ENCODE measurements at places on chromosomes 12 and 14.
A peak's percentile ranks its signal among the peaks of the same experiment; 100 is the strongest.

DNA sequence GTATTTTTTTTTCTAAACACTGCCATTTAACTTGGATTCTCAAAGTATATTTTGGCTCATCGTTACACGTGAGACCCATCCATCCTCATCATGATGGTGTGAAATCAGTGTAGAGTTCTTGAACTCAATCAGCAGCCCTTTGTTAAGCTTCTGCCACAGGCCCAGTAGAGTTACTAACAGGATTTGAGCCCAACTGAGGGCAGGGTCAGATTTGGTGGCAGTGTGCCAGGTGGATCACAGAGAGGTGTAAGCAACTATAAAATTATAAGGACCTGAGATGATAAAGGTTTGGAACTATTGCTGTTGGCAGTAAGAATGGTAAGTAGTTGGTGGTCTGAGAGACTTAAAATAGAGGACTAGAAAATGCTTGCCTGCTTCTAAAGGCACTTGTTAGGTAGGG, 72.8 kb downstream of the RASSF8 start:
- DNase-seq = no peak

GRCh38 chr12:14310866-14311265, 54.6 kb upstream of the ATF7IP start:
- DNase-seq = no peak

DNA sequence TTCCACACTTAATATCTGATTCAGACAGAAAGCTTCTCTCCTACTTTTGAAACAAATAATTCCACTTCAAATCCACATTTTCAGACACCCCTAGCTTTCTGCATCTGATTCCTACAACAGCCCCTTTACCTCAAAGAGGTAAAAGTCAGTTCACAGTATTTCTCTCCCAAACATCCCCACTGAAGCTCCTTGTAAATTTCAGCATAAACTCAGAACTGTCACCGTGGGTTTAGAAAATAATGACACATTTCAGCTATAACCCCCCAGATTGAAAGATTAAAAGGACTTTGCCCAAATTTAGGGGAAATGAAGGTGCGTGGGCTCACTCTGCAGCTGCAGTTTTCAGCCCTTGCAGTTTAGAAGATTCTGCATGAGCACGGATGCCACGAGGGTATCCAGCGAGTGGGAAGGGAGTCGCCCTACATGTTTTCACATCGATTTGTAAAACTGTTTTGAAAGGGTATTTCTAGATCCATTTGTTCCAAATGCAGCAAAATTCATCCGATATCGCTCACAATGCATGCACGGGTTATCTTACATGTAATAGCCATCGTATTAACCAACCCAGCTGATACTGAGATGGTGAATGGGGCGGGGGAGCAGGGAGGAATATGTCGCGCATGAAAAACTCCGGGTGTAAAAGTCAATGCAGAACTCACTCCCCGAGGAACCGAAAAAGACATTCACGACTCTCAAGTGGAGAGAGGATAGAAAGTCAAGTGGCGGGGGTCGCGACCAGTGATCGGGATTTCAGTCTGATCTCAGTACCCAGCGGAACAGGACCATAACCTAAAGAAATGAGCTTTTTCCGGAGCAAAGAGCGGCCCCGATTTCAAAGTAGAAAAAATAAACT, 5.0 kb upstream of the CCND2 start:
- DNase-seq = no peak

DNA sequence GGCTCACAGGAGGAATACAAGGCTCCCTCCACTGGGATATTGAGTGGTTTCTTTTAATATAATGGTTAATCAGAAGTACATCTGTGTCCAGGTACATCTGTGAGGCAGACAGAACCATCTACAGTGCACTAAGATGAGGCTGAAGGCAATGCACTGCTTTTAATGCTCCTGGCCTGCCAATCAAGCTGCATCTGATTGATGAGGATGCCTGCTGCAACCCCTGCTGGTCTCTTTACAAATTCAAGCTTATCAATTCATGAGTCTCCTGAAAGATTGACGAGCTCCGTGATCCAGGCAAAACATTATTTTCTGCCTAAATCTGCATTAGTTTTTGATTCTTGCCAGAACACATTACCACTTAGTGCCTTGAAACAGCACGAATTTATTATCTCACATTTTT, 1139.1 kb downstream of the AACS start:
- DNase-seq = no peak

GRCh38 chr14:75368333-75368732, 59.5 kb upstream of the JDP2 start:
- no peak for DNase-seq

DNA sequence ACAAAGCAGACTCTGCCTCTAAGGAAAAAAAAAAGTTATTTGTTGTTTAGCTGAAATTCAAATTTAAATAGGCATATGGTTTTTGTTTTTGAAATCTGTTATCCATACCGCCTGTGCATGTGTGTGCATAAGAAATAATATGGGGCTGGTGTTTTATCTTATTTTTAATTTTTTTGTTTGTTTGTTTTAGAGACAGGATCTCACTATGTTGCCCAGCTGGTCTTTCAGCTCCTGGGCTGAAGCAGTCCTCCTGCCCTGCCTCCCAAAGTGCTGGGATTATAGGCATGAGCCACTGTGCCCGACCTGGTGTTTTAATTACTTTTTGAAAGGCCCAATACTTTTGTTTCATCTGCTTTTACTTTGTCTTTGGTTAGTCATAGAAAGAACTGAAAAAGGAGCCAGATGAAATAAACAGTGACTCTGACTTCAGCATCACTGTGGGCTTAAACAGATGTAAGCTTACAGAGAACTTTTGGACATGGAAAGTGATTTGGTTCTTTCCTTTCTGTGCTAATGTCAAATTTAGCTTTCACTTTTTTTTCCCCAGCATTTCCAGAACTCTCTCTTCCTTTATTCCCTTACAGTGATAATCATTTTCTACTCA, 37.2 kb downstream of the SUPT16H start:
- DNase-seq = no peak

DNA sequence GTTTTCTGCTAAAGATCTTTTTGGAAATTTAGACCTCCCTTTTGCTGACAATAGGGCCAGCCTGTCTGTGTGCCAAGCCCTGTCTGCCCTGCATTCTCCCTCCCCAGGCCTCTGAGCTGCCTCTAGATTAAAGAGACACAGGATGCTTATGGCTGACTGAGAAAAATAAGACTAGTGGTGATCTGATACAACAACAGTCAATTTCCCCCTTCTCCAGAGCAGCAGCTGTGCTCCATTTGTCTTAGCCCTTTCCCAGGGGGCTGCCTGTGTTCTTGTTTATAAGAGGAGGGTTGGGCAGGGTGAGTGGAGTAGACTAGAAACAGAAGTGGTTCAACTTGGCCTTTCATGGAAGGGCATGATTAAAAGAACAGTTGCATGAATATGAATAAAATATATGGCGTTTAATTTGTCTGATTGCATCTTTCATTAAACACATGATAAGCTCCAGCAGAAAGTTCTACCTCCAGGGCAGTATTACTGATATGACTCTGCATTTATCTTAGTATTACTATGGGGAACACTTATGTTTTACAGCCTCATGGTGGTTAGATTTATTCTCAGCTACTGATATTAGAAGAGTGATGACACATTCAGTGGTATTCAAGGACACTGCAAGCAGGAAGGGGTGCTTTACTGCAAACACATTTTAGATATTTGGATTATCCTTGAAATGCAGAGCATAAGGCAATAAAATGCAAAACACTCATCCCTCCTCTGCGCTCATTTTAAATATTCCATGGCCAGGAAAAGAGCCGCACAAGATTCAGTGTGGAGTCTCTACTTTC, 150.2 kb upstream of the CLEC14A start:
- DNase-seq = no peak

- peak; percentile 58 for DNase-seq
Measured at GRCh38 chr12:44875954-44876543, at the start of gene NELL2. TSS of gene NELL2 (minus strand) at chr12:44876315. CDS start at chr12:44875869, 446 bp downstream.

- no peak for DNase-seq
Measured at GRCh38 chr12:113456199-113456598, 15.5 kb downstream of the LHX5 start.

- no peak for DNase-seq
Measured at GRCh38 chr12:11777451-11777850, 128.0 kb downstream of the ETV6 start.

DNA sequence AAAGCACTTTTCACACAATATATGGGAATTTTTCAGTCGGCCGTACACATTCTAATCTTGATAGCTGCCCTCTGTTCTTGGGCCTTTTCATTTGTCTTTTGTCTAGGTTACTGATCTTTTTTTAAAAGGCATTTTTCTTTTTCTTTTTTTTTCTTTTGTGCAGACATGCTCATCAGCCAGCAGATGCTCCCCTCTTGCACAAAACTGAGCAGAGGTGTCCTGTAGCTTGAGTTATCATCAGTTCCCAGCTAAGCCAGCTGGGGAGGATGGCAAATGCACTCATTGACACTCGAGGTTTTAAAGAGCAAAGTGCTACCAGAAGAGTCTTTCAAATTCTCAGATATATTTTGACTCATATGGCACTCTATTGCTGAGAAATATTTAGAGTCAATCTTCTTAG, 913.9 kb upstream of the SEL1L start:
- no peak for DNase-seq

GRCh38 chr12:98470469-98471082, 44.8 kb upstream of the TMPO start:
- DNase-seq = no peak

- no peak for DNase-seq
Measured at GRCh38 chr12:98154850-98155249, 360.5 kb upstream of the TMPO start.

GRCh38 chr12:18496156-18496555, 234.8 kb downstream of the PIK3C2G start:
- no peak for DNase-seq

GRCh38 chr14:98890556-98891340, 381.2 kb downstream of the BCL11B start:
- DNase-seq = no peak

DNA sequence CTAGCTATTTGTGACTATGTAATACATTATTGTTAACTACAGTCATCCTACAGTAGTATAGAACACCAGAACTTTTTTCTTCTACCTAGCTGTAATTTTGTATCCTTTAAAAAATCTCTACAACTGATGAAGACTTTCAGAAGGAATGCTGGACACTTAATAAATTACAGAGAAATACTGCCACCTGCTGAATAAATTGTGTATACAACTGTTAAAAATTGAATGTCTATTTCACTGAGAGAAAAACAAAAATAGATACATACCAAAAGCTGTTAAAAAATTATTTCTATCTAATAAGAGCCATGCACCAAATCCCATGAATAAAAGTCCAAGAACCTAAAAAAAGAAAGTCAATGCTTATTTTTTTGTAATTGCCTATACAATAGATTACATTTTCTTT, 6.6 kb downstream of the TSPAN19 start:
- no peak for DNase-seq

DNA sequence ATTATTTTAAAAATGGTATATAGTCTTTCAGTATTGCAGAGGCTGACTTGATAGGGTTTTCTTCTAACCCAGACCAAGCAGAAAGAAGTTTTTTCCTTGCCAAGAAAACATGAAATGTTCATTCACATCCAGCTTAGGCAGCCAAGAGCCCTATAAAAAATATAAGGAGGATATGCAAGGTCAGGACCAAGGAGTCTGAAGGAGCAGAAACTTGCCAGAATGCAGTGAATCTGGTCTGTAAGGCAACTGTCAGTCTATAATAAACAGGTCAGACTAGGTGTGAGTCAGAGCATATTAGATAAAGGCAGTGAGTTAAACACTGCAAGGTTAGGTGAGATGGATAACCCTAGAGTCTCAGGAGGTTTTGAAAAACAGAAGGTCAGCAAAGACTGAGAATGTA, 645.5 kb downstream of the C12orf50 start:
- DNase-seq = no peak

- DNase-seq = no peak
Measured at GRCh38 chr12:55845361-55845760, 2.6 kb upstream of the MMP19 start.

GRCh38 chr12:51269174-51270066, 795 bp downstream of the SMAGP start:
- DNase-seq = peak; percentile 46

DNA sequence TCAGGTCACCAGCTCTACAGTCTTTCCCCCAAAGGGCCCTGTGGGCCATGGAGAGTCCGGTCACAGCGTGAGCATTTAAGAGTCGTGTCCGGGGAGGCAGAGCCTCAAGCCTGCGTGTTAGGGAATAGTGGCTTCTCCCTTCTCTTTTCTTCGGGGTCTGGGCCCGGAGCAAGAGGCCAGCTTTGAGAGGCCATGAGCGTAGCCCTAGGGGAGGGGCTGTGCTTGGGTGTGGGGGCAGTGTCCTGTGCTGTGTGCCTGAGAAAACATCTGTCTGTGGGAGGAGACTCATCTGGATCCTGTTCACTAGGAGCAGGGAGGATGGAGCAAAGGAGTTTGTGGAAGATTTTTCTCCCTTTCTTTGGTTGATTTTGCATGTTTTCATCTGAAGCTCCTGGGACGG, 5.3 kb downstream of the LRP1-AS start:
- DNase-seq = no peak

DNA sequence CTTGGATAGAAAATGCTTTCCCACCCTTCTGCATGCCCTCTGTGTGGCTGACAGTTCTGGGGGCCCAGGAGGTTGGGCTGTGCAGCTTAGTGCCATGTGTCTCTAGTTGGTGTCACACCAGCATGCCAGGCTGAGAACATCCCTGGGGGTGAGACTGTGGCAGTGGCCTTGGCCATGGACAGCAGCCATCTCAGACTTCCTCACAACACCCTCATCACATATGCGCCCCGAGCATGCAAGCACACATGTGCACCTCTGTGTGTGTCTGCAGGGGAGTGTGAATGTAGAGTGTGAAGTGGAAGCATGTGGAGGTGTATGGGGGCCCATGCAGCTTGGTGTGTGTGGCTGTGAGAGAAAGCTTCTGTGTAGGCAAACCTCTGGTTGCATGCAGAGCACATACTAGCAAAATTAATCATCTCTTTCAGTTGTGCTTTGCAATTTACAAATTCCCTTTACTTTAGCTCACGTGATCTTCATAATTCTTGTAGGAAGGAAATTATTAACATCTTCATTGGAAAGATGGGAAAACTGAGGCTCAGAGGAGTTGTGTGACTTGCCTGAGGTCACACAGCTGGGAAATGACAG, 8.4 kb downstream of the ASIC1 start:
- no peak for DNase-seq

- peak; percentile 75 for DNase-seq
Measured at GRCh38 chr12:69052613-69053408, 119.8 kb upstream of the CPM start.

DNA sequence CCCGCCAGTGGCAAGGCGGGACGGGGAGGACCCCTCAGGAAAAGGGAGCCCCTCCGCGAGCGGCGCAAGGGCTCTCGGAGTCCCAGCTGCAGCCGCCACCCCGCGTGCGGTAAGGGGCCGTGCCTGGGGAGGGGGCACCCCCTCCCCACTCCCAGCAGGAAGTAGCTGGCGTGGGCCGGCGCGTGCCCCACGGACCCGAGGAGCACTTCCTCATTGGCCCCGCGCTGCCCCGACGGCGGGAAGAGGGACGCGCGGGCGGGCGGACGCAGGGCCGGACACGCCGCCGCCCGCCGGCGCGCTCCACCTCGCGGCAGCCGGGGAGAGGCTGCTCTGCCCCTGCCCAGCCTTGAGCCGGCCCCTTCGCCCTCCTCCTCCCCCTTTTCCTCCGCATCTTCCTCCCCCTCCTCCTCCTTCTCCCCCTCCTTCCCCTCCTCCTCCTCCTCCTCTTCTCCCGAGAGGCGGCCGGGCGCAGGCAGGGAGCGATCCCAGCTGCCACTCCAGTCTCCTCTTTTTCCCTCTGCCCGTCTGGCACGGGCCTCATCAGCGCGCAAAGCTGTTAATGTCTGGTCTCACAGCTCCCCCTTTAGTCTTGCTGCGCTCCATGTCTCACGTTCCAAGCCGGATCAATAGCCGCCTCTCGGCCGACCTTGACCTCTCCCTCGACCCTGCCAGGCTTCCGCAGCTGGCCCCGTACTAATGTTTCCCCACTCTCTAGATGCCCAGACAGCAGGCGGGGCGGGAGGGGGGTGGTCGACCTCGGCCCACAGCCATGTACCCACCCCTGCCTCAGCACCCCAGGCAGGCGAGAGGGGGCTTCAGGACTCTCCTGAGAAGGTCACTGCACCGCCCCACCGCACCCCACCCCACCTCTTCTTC, 2.6 kb upstream of the BCL11B start:
- peak; percentile 56 for DNase-seq

Data from stimulated activated CD4-positive, alpha-beta T cell treated with anti-CD3 and anti-CD28 coated beads, Interleukin-1b, Interleukin-23, amount 100 ng/mL, for 48 hours (primary cell).